ENCODE measurements at places on chromosomes 7 and 10.

DNA sequence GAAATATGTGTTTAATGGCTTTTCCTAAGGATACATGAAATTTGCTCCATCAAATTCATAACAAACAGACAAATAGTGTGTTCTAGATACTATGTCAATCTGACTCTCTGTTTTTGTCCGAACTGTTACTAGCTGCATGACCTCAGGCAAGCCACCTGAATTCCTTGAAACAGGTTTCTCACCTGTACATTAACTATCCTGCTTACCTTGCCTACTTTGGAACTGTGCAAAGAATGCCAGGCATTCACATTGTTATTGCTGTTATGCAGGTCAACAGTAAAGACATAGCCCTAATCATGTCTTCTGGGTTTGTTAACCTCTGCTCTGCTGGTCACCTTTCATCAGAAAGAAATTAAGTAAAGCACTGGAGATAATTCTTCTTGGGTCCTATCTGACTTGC lies 1283.9 kb upstream of the CELF2 start:
- no peak for DNase-seq

- no peak for DNase-seq
These were observed 58.9 kb upstream of the ADO start for GRCh38 chr10:62745581-62745980.

GRCh38 chr7:121244120-121244870 lies 84.5 kb upstream of the WNT16 start:
- no peak for DNase-seq

- DNase-seq = no peak
These were observed 22.6 kb upstream of the OGDHL start for GRCh38 chr10:49784681-49785080.
